Gastrocnemius medialis (tissue), 4 donors: ENCODE measurements at places on chromosomes 3 and 15.

DNA sequence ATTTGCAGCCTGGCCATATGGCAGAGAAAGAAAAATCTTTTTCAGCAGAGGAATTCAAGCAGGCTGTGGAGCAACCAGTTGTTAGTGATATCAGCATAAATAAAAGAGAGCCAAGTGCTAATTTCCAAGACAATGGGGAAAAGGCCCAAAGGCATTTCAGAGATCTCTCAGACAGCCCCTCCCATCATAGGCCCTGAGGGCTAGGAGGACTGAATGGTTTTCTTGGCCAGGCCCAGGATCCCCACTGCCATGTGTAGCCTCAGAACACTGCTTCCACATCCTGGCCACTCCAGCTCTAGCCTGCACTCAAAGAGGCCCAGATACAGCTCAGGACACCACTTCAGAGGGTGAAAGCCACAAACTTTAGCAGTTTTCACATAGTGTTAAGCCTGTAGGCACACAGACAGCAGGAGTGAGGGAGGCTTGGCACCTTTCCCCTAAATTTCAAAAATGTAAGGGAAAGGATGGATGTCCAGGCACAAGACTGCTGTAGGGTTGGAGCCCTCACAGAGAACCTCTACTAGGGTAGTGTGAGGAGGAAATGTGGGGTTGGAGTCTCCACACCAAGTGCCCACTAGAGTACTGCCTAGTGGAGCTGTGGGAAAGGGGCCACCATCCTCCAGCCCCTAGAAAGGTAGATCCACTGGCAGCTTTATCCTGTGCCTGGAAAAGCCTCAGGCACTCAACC is 191.4 kb downstream of the TBL1XR1 start:
- no peak for DNase-seq

GRCh38 chr3:99780749-99781148 is 36.9 kb upstream of the CMSS1 start:
- DNase-seq: no peak

GRCh38 chr3:120113128-120114116 is 19.2 kb upstream of the GSK3B start:
- no peak for DNase-seq

DNA sequence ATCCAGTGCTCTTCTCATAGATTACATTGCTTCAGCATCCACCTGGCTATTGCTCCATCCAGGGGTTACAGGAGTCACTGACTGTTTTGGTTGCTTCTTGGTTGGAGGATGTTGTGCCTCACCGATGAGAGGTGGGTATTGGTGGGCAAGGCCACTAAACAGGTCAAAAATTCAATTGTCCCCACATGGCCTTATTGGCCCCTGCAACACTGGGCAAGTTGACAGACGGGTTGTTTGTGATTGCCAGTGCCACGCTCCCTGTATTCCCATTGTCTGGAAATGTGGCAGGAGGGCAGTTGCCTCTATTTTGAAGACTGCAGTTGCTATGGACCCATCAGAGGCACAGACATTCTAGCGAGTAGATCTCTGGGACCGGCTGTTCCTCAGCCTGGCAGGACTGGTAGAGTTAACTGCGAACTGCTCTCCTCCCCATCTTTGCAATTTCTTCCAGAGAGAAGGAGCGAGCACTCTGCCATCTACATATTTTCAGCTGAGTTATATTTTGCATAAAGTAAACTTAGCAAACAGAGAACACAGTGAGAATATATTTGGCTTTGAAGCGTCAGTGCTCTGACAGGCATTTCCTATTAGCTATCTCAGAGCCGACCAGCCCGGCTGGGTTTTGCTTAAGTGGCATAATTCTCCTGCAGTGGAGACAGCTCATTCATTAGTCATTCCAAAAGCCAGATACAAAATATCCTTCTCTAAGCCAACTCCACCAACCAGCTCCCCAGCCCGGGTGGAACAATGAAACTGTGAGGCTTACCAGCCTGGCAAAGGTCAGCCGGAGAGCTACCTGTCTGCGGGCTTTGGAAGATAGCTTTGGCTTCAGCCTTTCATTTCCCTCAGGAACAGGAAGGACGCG is 26.0 kb upstream of the MAGEF1 start:
- DNase-seq: no peak

- no peak for DNase-seq
These were observed 4.1 kb upstream of the GCSAM start for GRCh38 chr3:112136959-112137693.

DNA sequence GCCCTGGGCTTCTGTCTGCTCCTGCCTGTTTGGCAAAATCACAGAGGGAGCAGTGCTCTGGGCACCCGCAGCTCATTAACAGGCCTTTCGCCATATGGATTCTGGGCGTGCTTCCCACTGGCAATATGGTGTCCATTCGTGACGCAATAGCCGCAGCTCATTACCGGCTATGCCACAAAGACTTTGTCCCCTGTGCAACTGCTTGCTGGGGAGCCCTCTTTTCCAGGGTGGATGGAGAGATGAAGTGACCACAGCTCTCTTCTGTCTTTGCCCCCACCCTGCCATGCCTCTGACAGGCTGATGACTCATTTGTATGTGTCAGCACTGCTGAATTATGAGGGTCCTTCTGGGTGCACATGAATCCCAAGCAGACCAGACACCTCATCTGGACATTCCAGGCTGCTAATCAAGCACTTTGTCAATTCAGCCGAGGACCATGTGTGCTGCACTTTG is 214.3 kb upstream of the FEZF2 start:
- DNase-seq: no peak

GRCh38 chr3:192352142-192352541 is 375.2 kb downstream of the FGF12 start:
- no peak for DNase-seq

GRCh38 chr3:10772271-10773161 is 43.5 kb upstream of the SLC6A11 start:
- no peak for DNase-seq

GRCh38 chr3:177936721-177937120 is 599.5 kb upstream of the KCNMB2 start:
- no peak for DNase-seq

DNA sequence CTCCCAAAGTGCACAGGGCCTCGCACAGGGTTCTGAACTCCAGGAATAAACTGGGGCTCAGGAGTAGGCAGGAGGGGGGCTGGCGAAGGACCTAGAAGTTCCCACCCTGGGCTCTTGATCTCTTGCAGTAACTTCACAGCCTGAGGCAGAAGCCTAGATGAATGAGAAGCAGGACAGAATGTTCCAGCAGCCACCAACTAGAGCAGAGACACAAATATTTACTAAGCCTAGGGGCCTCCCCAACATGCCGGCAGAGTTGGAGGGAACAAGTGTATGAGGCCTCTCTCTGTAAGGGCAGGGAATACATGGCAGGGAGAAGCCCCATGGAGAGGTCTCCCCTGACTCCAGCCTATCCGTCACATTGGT is 25.3 kb upstream of the C15orf39 start:
- DNase-seq: no peak

- DNase-seq: no peak
These were observed 41.4 kb downstream of the OSTN start for GRCh38 chr3:191240486-191240885.

- no peak for DNase-seq
These were observed 1.3 kb downstream of the INKA1 start for GRCh38 chr3:49804141-49805041.

GRCh38 chr3:140842984-140843649 is 98.5 kb upstream of the SLC25A36 start:
- DNase-seq: no peak

DNA sequence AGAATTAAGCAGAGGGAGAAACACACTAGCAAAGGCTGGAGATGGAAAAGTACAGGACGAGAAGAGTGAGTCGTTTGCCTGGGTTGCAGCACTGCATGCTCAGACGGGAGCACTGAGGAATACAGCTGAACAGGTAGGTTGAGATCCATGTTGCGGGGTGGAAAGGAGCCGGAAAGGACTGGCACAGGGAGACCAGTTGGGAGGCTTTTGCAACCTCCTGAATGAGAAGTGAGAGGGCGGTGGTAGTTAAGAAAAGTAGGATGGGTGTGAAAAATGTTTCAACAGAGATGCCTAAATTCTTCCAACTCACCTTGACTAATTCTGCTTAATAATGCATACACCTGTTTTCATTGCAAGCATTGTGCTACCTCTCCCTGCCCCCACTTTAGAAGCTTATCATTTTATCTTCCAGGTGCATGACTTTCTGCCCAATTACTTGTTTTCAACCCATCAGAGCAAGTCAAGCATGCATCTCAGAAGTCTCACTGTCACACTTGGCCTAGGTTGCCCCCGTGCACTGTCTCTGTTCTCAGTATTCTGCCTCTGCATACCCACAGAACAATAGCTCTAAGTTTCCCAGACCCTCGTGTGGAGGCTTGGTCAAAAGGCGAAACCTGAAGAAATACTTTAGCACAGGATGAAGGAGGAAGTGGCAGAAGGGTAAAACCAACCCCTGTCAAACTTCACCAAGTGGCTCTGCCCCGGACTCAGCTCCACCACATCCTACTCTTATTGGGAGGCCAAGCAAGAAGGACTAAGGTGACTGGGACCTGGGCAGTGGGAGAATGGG is 199.3 kb upstream of the BCL6 start:
- no peak for DNase-seq

- DNase-seq: no peak
These were observed 142.8 kb downstream of the NTRK3 start for GRCh38 chr15:88113613-88114308.

DNA sequence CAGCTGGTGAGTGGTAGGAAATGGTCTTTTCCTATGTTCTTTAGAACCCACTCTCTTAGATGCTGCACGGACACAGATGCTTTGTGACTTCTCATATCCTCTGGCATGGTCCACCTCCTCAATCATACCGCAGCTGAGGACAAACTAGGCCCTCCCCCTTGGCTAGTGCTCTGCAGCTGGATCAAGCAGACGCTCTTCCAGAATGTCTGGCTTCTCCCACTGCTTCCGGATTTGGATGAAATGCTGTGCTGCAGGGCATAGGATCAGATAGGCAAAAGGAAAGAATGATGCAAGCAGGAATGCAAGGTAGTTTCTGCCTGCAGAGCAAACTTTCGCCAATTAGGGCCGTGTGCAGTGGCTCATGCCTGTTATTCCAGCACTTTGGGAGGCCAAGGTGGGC is 75.7 kb upstream of the SLC4A7 start:
- DNase-seq: no peak

DNA sequence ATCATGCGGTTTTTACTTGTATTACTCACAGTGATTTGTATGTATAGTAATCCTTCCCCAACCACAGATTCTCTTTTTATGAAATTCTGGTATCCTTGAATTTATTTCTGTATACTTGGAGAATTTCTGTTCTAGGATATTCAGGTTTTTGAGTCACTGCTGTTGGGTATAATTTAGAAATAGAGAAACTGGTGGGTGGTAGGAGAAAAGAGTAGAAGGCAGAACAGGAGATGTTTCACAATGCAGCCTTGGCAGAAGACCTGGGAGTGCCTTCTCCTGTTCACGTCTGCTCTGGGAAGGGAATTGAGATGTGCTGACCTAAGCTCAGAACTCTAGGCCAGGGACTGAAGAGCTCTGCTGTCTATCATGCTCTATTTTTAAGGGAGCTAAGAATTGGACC is 193.6 kb downstream of the EPHB1 start:
- peak; percentile 30 for DNase-seq

- DNase-seq: no peak
These were observed 62.9 kb downstream of the SLC28A2 start for GRCh38 chr15:45314960-45315359.

- no peak for DNase-seq
These were observed 2.7 kb downstream of the ADAMTS7 start for GRCh38 chr15:78808550-78808949.

DNA sequence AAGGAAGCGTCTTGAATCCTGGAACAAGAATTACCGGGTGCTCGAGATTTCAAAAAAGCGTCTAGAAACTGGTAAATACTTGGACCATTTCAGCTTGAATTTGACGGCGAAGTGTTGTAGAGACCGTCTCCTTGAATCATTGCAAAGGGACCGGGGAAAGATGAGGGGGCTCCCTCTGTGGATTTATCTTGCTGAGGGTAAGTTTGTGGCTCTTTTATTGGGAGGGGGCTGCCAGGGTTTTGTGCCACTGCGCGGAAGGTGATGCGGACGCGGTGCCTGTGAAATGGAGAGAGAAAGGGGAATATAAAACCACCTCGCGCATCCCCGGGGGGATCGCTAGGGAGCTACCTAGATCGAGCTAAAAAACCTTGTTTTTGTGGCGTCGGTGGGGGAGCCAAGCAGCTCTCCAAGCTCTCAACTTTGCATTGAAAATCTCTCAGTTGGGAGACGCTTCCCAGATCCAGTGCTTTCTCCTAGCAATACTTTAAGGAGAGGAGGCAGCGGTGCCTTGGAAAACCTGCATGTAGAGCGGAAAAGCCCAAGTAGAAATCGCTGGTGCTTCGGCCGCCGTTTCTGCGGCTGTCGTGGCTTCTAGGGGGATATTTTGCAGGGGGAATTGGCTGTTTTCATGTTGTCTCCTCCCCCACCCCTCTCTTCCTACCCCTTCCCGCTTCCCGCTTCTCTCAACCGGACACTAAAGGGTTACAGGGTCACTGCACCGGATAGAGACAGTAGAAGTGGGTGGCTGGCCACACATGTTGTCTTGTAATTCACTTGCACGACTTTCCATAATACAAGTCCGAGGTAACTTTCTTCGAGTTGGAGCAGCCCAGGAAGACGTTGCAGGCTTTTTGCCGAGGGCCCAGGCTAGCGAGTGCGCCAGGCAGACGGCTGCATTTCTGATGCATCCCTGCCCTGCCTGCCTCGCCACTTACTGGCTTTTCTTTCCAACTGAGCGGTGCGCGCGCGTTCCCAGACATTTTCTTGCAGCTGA is 187.6 kb downstream of the NLGN1 start:
- DNase-seq: no peak

DNA sequence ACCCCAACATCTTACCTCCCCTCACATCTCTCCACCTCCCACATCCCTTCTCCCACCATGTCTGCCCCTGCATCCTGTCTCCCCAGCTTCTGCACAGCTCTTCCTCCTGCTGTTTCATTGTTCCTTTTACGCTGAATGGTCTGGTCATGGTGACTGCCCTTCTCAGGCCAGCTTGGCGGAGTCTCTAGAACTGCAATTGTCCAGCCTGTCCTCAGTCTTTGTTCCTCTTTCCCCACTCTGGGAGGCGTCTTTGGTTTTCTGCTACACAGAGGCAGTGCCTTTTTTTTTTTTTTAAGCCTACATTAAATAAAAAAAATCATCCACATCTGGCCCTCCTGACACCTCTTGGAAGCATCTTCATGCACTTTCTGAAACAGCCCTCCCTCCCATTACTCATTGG is 49.1 kb upstream of the SEC22A start:
- no peak for DNase-seq

GRCh38 chr3:46615050-46615775 is 2.9 kb downstream of the FAM240A start:
- no peak for DNase-seq
